ENCODE measurements at places on chromosomes 7 and 10.

- no peak for DNase-seq
Measured at GRCh38 chr7:39602351-39602750, 21.0 kb upstream of the RALA start.

DNA sequence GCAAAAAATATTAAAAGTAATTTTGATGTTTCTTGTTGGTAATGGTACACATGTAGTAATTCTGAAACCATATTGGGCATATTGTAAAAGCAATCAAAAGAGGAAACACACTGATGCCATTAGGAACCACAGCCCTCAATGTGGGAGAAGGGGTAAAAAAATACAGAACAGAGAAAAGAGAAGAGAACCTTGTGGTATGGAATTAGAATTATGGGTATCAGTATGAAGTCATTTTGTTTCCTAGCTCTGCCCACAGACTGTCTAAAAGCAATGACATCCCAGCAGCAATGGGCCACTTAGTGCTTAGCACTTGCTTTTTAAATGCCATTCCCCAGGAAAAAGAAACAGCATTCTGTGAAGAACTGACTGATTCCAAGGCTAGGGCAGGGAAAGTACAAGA lies 61.5 kb downstream of the CPVL start:
- DNase-seq = no peak

- DNase-seq = no peak
Measured at GRCh38 chr10:17231788-17232187, 3.7 kb downstream of the VIM start.

- DNase-seq = no peak
Measured at GRCh38 chr10:83929399-83929798, 209.9 kb upstream of the GHITM start.

- DNase-seq = no peak
Measured at GRCh38 chr10:33211106-33211878, 123.2 kb downstream of the NRP1 start.

DNA sequence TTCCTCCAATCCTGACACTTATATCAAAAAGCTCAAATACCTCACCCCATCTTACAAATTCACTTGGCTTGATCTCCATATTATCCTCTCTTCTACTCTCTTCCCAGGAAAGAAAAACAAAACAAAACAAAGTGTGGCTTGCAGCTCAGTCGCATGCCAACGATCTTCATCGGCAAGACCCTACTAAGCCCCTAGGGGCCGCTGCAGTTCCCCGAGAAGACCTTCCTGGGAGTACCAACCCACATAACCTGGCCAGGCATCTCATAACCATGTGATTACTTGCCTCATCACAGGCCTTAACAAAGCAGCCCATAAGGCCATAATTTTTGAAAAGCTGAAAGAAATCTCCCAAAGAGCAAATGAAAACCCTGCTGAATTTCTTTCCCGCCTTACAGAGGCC lies 103.7 kb downstream of the ZNF92 start:
- DNase-seq = no peak

DNA sequence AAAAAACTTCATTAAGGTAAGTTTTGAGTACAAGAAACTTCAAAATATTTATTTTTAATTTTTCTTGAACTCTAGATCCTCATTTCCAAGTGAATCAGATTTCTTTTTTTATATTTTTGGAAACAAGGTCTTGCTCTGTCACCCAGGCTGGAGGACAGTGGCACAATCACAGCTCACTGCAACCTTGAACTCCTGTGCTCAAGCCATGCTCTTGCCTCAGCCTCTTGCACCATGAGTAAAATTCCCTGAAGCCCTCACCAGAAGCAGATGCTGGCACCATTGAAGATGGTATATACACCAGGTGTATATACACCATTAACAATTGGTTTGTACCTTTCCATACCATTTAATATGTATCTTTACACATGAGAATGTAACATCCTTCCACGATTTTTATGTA lies 45.1 kb upstream of the ODAD2 start:
- no peak for DNase-seq

DNA sequence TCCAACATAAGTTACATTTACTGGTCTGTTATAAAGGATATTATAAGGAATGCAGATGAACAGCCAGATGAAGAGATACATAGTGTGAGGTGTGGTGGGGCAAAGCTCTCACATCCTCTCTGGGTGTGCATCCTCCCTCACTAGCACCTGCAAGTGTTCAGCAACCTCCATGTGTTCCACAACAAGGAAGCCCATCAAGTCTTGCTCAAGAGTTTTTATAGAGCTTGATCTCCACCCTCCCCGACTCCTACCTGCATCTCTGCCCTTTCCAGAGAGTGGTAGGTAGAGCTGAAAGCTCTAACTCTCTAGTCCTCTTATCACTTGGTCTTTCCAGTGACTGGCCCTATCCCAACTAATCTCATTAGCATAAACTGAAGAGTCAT lies 12.5 kb upstream of the GHITM start:
- no peak for DNase-seq

GRCh38 chr7:7108931-7109330 lies 73.4 kb upstream of the C1GALT1 start:
- no peak for DNase-seq

- no peak for DNase-seq
Measured at GRCh38 chr7:96337519-96337918, 15.6 kb upstream of the SLC25A13 start.

DNA sequence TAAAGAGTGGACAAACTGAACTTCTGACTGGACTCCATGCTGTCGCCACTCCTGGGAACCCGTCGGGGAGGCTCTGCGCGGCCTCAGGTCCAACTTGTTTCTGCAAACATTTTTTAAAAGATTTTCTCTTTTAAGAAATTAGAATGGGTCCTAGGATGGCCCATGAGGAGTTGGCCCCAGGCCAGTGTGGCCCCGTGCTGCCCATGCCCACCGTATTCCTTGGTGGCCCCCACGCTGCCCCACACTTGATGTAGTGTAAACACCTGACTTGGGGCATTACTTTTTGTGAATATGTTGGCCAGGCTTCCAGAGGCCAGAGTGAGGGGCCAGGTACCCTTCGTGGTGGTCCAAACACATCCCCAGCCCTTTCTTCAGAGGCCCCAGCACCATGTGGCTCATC lies 19.3 kb downstream of the ZNF316 start:
- no peak for DNase-seq

DNA sequence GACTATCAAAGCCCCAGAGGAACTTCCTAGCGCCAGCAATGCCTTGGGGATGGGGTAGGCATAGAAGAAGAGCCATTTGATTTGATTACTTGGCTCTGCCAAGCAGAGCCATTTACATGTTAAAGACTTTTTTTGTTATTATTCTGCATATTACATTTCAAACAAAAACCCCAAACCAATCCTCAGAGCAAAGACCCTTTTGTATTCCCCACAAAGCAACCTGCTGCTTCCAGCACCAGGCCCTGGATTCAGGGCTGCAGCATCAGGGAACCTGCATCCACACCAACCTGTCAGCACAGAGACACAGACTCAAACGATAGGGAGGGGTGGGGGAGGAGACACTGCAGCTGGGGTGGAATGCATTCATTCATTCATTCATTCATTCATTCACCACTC lies 73.2 kb downstream of the GRID1 start:
- DNase-seq = no peak

GRCh38 chr10:123888751-123889150 lies 2.9 kb downstream of the CPXM2 start:
- no peak for DNase-seq

- DNase-seq = no peak
Measured at GRCh38 chr7:37577901-37578300, 105.7 kb upstream of the GPR141 start.

GRCh38 chr10:71769279-71769823 lies 4.0 kb downstream of the VSIR start:
- DNase-seq = no peak

DNA sequence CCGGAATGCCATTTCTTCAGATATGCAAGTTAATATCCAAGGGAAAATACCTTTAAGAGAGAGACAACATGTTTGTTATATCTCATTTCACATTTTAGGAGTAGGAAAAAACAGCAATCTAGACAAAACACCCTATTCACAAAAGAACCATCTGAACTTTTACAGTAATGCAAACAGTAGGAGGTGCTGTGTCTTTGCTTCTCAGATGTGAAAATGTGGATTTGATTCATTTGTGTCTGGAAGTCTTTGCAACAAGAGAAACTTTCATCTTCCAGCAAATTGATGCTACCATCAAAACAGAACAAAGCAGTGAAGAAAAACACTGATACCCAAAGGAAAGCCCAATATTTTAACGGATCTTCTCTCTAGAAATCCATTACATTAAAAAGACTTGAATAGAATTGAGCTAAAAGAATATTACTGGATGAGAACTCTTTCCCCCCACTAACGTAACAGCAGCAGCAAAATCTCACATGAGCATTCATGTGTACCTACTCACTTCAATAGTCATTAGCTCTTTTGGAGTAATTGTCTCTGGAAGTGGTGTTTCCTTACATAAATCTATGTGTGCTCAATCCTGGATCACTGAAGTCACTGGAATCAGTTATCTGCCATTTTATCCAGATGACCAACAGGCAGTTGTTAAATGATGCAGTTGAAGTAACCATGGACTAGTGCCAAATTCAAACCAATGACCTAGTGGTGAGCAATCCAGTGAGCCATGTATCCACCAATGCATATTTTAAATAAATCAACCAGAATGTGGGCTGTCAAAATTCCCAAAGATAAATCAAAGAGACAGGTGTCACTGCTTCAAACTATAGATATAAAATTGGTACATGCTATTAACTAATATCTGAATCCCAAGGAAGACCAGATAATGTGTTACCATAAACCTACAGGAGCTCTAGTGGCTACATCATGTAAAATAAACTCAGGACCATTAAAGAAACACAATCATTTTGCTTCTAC lies 1.8 kb downstream of the SEMA3C start:
- DNase-seq = no peak

- DNase-seq = no peak
Measured at GRCh38 chr10:29870522-29871044, 188.8 kb downstream of the JCAD start.

DNA sequence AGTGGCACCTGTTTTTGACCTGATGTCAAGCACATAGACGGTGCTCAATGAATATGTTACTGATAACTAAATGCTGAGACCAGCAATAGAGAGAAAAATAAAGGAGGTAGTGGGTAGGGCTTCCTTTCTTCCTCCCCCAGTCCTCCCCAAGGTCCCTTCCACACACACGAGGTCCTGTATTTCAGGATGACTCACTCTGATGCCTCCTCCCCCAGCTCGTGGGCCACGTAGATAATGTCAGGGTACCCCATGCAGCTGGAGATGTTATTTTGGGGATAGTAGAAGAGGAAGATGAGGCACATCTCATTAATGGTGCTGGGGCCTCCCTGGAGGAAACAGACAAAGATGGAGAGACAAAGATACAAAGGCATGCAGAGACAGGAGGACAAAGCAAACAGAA lies 17.3 kb downstream of the PRSS58 start:
- no peak for DNase-seq

- DNase-seq = no peak
Measured at GRCh38 chr7:55024776-55025175, 6.0 kb downstream of the EGFR start.

GRCh38 chr7:70776627-70777101 lies 355.3 kb upstream of the GALNT17 start:
- DNase-seq = no peak

DNA sequence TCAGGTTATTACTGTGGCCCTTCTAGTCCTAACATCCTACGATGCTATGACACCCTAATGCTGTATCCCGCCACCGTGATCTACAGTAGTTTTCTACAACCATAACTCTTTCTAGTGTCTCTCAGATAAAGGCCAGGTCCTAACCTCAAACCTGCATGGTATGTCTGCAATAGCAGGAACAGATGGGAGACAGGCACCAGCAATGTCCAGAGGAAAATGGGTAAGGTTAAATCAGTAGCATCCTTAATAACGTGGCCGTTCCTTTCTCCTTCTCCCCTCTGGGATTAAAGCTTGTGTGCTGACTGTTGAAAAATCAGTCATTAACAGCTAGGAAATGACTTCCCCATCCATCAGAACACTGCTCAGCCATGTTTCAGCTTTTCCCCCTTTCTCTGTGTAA lies 321.9 kb upstream of the NPVF start:
- no peak for DNase-seq

- DNase-seq = no peak
Measured at GRCh38 chr10:69044546-69044945, 43.4 kb upstream of the SRGN start.

- no peak for DNase-seq
Measured at GRCh38 chr10:1127629-1128028, 71.4 kb downstream of the WDR37 start.

DNA sequence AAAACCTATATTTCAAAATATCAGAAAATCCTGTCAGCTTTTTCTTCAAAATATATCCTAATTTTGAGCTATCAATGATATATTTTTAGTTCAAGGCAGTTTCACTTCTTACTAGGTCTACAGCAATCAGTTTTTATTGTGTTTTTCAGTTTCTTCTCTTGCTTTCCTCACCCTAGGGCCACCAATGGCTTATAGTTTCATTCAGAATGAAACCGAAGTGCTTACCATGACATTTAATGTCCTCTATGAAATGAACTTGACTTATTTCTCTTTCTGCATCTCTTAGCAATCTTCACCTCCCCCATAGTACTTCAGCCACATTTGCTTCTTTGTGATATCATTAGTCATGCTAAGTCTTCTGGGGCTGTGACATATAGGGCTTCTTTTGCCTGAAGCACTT lies 100.3 kb downstream of the ARL5B start:
- no peak for DNase-seq

- no peak for DNase-seq
Measured at GRCh38 chr10:4066581-4067390, 281.8 kb upstream of the KLF6 start.

DNA sequence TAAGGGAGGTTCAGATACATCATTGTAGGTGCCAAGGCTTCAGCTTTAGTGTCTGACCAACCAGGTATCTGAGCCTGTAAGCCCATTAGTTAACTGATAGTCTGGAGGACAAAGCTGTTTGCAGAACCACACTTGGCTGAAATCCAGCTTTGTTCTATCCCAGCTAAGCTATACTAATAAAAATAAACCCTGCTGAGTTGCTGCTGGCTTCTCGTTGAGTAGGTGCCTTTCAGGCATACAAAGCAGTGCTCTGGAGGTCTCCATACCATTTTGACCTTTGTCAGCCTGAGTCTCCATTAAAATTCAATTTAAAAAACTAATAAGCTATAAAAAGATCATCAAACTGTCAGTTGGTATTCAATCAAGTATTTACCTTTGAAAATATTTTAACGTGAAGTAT lies 22.0 kb downstream of the CDCA7L start:
- DNase-seq = no peak

DNA sequence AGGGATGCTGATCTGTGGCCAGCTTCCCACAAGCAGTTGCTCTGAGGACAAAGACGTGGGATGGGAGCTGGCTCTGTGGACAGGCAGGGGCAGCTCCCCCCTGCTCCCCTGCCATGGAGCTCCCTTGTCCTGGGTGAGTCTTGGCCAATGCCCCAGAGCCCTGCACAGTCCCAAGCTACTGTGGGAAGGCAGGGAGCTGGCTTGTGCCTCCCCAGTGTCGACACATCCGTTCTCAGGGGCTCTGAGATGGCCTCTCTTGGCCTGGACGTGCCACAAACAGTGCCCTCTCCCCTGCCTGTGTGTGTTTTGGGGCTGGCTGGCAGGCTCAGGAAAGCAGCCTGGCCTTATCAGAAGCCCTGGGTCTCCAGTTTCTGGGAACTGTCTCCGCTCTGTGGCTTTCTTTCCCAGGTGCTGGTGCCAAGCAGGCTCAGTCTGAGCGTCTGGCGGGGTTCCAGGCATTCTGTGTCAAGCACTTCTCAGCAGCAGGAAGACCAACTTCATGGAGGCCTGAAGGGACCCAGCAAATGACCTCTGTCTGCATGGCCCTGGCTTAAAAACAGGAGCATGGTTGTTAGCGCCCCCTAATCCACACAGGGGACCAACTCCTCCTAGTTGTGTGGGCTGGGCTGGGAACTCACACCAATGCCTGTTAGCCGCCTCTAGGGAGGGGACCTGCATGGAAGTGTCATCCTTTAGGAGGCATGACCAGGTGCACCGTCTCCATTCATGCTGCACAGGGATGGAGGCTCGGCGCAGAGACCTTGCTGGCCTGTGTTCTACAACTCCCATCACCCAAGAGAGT lies 375.2 kb downstream of the RPS24 start:
- no peak for DNase-seq

Data from activated CD4-positive, CD25-positive, alpha-beta regulatory T cell (primary cell).